Activated CD4-positive, alpha-beta T cell treated with anti-CD3 and anti-CD28 coated beads for 36 hours (primary cell): ENCODE measurements at places on chromosomes 4 and X.
A peak's percentile ranks its signal among the peaks of the same experiment; 100 is the strongest.

- H3K4me3 ChIP-seq: no peak overlapping the region
- no peak overlapping the region for H3K27ac ChIP-seq
- H3K27me3 ChIP-seq: no peaks in the 10 kb centered on the region
- peaks cover 2% of the 10 kb centered on the region for H3K36me3 ChIP-seq
- no peaks in the 10 kb centered on the region for H3K4me1 ChIP-seq
Observed at GRCh38 chrX:3638280-3638873, 75.1 kb downstream of the PRKX start.

DNA sequence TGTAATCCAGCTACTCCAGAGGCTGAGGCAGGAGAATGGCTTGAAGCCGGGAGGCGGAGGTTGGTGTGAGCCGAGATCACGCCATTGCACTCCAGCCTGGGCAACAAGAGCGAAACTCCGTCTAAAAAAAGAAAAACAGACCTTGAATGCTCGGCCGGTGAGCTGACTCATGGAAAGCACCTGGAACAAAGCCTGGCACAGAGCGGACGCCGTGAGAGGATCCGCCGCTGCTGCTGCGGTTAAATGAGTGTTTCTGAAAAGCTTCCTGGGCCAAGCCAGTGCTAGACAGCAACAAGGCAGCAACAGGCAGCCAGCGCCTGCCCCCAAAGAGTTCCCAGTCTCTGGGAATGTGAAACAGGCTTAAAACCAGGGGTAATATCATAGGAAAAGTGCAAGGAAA is 186.4 kb downstream of the AFAP1 start:
- H3K36me3 ChIP-seq: no peaks in the 10 kb centered on the region
- DNase-seq: no peak
- no peak overlapping the region for H3K4me3 ChIP-seq
- peaks cover 24% of the 10 kb centered on the region for H3K4me1 ChIP-seq

DNA sequence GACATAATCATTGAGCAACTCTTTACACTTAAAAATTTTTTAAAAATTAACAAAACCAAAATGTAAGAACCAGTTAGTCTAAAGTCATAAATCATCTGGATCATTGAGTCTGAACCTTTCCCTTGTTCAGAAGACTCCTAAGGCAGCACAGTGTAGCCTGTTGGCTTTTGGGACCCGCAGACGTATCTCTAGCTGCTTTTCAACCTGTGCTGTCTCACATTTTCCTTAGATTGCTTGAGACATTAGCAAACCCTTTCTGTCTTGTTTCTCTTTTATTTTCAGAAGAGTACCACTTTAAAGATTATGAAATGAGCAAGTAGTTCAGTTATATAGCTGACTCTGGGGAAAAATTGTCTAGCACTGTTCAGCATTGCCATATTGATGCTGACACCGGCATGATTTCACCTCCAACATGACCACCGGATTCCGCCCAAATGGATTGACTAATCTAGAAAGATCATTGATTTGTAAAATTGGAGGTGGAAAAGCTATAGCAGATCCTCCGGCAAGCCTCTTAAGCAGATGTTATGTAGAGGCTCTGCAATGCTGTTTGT is 8.9 kb downstream of the TCEANC start:
- H3K27ac ChIP-seq: peak overlapping the region; percentile 51
- peaks cover 26% of the 10 kb centered on the region for H3K4me1 ChIP-seq
- H3K4me3 ChIP-seq: peak overlapping the region; percentile 43
- peaks cover 12% of the 10 kb centered on the region for H3K36me3 ChIP-seq
- no peaks in the 10 kb centered on the region for H3K27me3 ChIP-seq

DNA sequence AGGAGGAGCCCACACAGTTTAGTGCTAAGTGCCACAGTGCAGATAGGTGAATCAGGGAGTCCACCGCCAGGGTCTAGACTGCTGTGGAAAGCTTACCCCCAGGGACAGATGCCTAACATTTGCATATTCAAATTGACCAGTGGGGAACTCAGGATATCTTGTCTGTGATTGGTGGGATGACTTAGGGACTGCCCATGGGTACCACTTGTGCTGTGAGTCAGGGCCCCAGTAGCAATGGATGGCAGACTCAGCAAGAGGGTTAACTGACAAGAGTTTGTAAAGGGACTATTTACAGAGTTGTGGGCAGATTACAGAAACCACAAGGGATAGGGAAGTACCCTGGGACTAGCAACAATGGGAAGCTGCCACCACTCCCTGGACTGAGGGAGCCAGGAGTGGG is 282.1 kb downstream of the BCOR start:
- H3K4me1 ChIP-seq: peaks cover 28% of the 10 kb centered on the region
- peak; percentile 55 for DNase-seq
- no peak overlapping the region for H3K4me3 ChIP-seq
- no peaks in the 10 kb centered on the region for H3K36me3 ChIP-seq

DNA sequence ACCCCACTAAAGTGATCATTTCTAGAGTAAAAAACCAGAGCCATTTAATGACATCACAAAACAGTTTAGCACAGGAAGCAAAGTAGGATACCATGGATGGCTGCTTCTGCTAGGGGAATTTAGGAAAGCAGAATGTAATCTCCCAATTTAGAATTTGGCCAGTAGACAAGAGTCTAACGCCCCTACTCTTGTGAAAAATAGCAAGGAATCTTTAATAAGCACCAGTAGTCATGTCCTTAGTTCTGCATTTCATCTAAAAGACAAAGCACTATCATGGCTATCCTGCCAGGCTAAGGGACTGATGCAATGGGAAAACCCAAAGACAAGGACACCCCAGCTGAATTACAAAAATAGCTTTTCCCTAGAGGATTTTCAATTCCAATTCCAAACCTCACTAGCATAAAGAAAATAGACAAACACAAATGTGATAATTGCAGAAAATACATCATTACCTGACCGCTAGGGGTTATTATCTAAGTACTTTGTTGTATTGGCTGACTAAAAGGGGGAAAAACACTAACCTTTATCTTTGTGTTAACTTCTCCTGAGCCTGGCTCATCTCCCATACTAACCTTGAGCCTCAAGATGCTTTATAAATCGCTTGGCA is 2.6 kb upstream of the AMMECR1 start:
- no peak overlapping the region for H3K27ac ChIP-seq
- no peaks in the 10 kb centered on the region for H3K27me3 ChIP-seq
- DNase-seq: no peak
- no peaks in the 10 kb centered on the region for H3K36me3 ChIP-seq
- H3K4me3 ChIP-seq: no peak overlapping the region

DNA sequence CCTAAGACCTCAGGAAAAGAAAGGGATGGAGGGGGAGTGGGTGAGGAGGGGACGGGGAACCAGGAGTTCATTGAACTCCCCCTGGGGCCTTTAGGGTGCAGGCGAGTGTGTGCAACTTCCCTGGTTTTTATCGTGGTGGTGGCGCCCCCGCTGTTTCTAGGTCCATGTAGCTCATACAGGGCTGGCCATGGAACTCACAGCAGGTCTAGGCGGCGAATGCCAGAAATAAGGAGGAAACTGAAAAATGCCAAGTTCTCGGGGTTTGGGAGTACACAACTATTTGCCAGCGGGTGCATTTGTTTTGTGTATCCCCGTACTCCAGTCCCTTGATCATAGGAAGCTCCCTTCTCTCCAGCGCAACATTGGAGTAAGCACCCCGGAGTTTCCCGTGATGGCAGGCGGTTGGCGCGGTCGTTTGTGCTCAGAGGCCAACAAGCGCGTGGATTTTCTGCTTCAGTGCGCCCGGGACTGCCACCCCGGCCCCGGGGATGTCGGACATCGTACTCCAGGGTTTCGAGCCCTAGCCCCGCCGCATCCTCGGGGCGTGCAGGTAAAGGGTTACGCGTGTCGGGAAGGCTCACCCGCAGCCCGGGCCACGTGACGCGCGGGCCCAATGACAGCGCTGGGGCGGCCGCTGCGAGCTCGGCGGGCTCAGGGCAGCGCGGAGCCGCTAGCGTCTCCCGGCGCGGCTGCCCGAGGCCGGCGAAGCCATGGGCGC is 208.9 kb downstream of the NWD2 start:
- H3K4me3 ChIP-seq: peak overlapping the region; percentile 53
- peaks cover 51% of the 10 kb centered on the region for H3K27me3 ChIP-seq
- no peaks in the 10 kb centered on the region for H3K36me3 ChIP-seq
- DNase-seq: peak; percentile 68
- no peak overlapping the region for H3K27ac ChIP-seq

- peaks cover 23% of the 10 kb centered on the region for H3K4me1 ChIP-seq
- no peak overlapping the region for H3K4me3 ChIP-seq
- H3K27ac ChIP-seq: no peak overlapping the region
- H3K36me3 ChIP-seq: no peaks in the 10 kb centered on the region
- no peak for DNase-seq
Observed at GRCh38 chr4:133145758-133146573, 3.1 kb upstream of the PCDH10 start.
